Caco-2 (cell line): ENCODE measurements at places on chromosomes 11 and 22. TPM values are rescaled to one million over a fixed set of nuclear protein-coding genes. Genes with fewer than 3 reads are reported as not detected.

- no peak overlapping the region for H3K4me3 ChIP-seq
- no peaks in the 10 kb centered on the region; the same call in 1 of the 2 replicates for H3K27me3 ChIP-seq
- H3K4me1 ChIP-seq: no peaks in the 10 kb centered on the region
- no peaks in the 10 kb centered on the region for H3K36me3 ChIP-seq
Measured at GRCh38 chr11:27635567-27636037, 64.7 kb downstream of the BDNF start.

DNA sequence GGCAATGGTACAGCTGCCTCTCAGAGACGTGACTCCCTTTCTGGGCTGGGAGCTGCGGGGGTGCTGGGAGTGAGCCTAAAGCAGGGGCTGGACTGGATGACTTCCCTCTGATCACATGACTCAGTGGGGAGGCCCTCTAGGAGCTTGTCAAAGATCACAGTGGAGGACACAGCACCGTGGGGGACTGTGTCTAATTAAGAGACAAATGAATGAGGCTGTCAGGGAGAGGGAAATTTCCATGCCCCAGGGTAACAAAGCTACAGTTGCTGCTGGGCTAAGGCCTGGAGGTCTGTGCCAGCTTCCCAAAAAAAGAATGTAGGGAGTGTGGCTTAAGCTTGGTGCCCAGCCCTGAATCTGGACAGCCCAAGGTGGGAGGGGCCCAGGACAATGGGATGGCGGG, 262.8 kb upstream of the PLET1 start:
- H3K36me3 ChIP-seq: no peaks in the 10 kb centered on the region
- no peak overlapping the region for H3K4me3 ChIP-seq
- H3K27ac ChIP-seq: no peak overlapping the region

DNA sequence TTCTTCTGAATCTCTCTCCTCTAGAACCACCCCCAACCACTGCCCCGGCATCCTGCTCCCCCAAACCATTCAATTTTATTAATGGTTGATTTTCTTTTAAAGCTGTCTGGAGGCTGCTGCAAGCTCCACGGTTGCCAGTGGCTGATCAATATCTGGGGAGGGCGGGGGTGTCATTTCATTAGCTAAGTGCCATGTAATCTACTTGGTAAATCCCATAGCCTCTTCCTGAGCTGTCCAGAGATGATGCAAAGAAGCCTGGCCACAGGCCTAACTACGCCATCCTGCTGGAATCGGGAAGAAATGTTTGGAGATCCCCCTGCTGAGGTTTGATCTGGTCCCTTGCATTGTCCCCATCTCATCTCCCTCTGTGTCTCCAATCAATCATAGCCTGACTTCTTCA, 440.1 kb downstream of the MIAT start:
- H3K27ac ChIP-seq: no peak overlapping the region
- H3K27me3 ChIP-seq: no peaks in the 10 kb centered on the region
- no peak for DNase-seq
- no peak overlapping the region for H3K4me3 ChIP-seq
- H3K36me3 ChIP-seq: no peaks in the 10 kb centered on the region
- H3K4me1 ChIP-seq: no peaks in the 10 kb centered on the region

DNA sequence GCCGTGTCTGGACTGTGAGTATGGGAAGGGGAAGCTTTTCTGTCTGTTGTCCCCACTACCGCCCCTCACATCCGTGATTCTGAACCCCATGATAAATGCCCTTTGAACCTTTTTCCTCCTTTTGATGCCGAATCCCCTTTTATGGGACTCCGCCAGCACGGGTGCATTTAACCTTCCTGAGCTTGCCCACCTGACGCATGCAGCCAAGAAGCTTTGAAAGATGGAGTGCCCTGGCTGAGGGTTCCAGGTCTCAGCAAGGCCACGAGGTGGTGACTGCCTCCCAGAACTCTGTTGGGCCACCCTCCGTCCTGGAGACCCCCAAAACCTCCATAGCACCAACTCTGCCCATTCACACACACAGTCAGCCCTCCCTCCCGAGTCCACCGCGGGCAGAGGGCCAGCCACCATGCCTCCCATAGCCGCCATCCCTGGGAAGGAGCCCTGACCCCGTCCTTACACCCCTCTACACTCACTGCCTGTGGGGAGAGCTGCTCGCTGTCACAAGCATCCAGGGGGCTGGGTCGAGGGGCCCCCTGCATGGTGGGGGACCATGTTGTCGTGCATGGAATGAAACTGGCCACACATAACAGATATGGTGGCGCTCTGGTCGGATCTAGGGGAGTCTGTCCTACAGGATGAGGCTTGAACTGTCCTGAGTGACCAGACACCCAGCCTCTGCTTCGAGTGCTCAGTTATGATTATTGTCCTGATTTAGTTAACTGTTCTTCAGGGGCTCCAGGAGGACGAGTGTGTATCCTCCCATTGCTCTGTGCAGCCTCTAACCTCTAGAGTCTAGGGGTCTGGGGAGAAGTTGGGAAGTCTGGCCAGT, 822 bp upstream of the COMT start:
- peak overlapping the region; percentile 62 for H3K4me3 ChIP-seq
- H3K36me3 ChIP-seq: no peaks in the 10 kb centered on the region
- peaks cover 13% of the 10 kb centered on the region for H3K4me1 ChIP-seq
- no peak for DNase-seq
- H3K27ac ChIP-seq: peak overlapping the region; percentile 96

GRCh38 chr11:45798793-45799441, 6.0 kb upstream of the SLC35C1 start:
- H3K4me3 ChIP-seq: no peak overlapping the region
- H3K27me3 ChIP-seq: no peaks in the 10 kb centered on the region
- H3K27ac ChIP-seq: no peak overlapping the region
- H3K4me1 ChIP-seq: 0 out of 2 replicates have a peak, but pooled peaks cover 4% of the 10 kb centered on the region
- DNase-seq: peak; percentile 30
- H3K36me3 ChIP-seq: no peaks in the 10 kb centered on the region

GRCh38 chr11:43130616-43131015, 181.2 kb upstream of the API5 start:
- H3K36me3 ChIP-seq: no peaks in the 10 kb centered on the region
- DNase-seq: peak; percentile 36
- H3K27me3 ChIP-seq: no peaks in the 10 kb centered on the region
- H3K4me3 ChIP-seq: no peak overlapping the region
- peaks cover 10% of the 10 kb centered on the region for H3K4me1 ChIP-seq

- H3K27ac ChIP-seq: no peak overlapping the region
- H3K27me3 ChIP-seq: no peaks in the 10 kb centered on the region
- no peaks in the 10 kb centered on the region for H3K4me1 ChIP-seq
- no peak overlapping the region for H3K4me3 ChIP-seq
- no peaks in the 10 kb centered on the region for H3K36me3 ChIP-seq
Measured at GRCh38 chr11:36306888-36307287, 10.8 kb downstream of the PRR5L start.

DNA sequence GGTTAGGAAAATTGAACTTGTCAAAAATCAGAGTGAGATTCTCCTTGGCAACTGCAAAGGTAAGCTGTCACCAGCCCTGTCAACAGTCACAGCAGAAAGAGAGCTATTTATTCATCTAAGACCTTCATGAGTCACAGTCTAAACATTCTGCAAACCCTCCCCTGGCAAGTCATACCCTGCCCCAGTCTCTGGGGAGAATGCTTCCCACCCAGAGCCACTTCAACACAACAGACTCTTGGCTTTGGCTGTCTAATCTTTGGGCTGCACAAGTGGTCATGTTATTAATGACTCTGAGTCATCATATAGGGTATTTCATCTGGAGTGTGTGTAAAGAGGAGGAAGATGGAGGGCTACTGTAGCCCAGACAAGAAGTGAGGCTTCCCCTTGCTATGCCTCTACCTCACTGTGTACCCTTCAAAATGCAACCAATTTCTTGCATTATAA, 153.4 kb downstream of the CCDC34 start:
- H3K27me3 ChIP-seq: no peaks in the 10 kb centered on the region
- peak overlapping the region; percentile 80 for H3K27ac ChIP-seq
- H3K4me3 ChIP-seq: no peak overlapping the region
- H3K36me3 ChIP-seq: peaks cover 1% of the 10 kb centered on the region; the same call in 1 of the 2 replicates

Gene CCDC188
- not detected in 2 replicates for total RNA-seq

Gene SPI1
- total RNA-seq: not detected in 2 replicates

Gene OR6A2
- not detected in 2 replicates for total RNA-seq

Gene DMC1
- 1.1 and 1.2 TPM in 2 replicates for total RNA-seq

Gene KREMEN1
- total RNA-seq: 28.7 and 29.7 TPM in 2 replicates

Gene HEPN1
- not detected in 2 replicates for total RNA-seq

Gene SHANK3
- 4.3 and 4.5 TPM in 2 replicates for total RNA-seq

Gene TNNT3
- 0.88 and 2.8 TPM in 2 replicates for total RNA-seq

Gene MS4A6A
- total RNA-seq: not detected in 2 replicates
